ENCODE measurements at places on chromosomes 3 and 15.

DNA sequence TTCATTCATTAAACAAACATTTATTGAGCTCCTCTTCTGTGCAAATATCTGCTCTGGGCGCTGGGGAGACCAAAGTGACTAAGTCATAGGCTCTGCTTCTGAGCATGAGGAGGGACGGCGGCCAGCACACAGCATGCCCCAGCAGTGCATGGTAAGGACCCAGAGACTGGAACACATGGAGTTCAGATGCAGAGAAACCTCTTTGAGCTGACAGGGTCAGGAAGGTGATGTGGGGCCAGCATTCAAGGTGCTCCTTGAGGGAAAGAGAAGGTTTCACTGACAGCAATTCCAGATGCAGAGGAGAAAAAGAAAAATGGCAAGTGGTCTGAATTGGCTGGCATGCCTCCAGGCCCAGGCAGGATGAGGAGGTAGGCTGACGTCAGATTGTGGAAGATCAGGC lies 234.5 kb downstream of the UACA start:
- DNase-seq = no peak

DNA sequence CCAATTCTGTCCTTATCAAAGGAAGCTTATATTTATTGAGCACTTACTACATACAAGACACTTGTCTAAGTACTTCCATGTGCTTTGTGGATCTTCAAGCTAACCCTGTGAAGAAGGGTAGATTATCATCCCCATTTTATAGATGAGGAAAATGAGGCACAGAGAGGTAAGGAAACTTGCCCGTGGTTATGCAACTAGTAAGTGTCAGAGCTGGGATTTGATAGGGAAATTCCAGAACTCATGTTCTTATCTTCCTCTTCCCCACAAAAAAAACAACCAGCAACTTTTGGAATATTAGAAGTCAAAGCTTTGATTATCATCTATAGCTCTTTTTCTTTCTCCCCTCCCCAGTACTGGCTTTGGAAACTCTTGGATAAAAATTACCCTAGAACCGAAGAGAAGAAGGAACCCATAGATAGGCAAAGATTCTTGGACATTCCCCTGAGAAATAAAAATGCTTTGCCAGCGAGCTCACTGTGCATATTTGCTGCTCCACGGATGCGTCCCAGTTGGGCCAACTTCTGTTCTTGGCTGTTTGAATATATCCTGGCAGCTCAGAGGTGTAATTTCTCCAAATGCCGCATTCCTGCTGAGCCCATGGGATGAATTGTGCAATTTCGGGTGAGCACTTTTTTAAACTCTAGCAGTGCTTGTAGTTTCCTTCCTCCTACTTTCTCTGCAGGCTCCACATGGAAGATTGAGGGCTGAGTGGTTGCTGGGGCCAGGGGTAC lies 591.5 kb upstream of the CFAP20DC start:
- DNase-seq = no peak

- DNase-seq = no peak
Measured at GRCh38 chr15:42493679-42494078, 1.8 kb upstream of the SNAP23 start.

GRCh38 chr3:14725013-14725412 lies 50.1 kb downstream of the C3orf20 start:
- DNase-seq = no peak

DNA sequence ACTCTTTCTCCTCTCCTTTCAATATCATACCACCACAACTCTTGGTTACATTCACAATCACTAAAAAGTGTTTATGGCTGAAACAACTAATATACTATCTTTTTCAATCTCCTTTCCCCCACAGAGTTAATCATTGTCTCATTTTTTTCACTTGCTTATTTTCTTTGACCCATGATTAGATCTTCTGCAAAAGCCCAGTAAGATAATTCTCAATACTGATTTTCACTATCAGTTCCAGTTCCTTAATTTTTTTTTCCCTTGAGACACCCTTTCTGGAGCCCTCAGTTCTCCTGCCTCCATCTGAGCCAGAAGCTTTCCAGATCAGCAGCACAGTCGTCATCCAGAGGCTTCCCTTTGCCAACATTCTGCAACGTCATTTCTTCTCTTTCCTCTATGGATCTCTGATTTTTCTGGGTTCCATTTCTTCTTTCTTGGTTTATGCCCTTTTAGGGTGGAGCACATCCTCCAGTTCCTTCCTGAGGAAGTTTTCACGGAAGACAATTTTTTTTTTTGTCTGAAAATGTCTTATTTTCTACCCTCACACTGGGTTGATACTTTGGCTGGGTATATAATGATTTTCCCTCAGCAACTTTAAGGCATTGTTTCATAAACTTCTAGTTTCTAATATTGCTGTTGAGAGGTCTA lies 88.7 kb upstream of the C15orf39 start:
- DNase-seq = no peak

DNA sequence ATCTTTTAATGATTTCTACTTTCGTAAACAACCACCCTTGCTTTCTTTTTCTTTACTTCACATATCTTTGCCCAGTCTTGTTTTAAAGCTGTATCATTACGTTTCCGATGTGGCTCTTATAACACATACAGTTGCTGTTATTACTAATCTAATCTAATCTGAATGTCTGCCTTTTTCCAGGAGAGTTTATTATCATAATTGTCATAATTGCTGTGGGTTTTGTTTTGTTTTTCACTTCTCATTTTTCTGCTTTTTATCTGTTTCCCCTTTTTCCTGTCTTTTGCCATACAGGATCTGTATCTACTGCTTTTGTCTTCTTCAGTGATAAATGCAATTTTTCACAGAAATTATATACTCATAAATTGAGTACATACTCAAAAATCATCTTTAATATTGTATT lies 24.9 kb downstream of the HACL1 start:
- DNase-seq = no peak

- no peak for DNase-seq
Measured at GRCh38 chr15:70859998-70860397, 6.0 kb upstream of the LARP6 start.

- no peak for DNase-seq
Measured at GRCh38 chr3:134681522-134681900, 30.7 kb upstream of the KY start.

- no peak for DNase-seq
Measured at GRCh38 chr15:87973501-87974215, 282.9 kb downstream of the NTRK3 start.

DNA sequence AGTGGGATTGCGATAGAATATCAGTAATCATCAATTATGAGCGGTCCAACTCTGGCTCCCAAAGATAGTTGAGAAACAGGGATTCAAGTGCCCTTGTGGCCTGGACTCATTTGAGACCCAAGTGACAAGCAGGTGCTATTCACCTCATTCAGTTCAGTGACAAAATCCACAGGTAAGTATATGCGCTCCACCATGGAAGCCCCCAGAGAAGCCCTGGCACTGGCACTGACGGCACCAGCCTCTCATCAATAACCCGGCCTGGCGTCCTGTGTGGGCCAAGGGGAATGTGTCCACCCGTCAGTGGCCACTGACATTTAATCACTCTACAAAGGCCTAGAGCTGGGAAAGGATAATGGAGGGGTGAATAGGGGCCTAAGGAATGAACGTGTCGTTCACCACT lies 117.2 kb downstream of the ADCY5 start:
- DNase-seq = no peak

DNA sequence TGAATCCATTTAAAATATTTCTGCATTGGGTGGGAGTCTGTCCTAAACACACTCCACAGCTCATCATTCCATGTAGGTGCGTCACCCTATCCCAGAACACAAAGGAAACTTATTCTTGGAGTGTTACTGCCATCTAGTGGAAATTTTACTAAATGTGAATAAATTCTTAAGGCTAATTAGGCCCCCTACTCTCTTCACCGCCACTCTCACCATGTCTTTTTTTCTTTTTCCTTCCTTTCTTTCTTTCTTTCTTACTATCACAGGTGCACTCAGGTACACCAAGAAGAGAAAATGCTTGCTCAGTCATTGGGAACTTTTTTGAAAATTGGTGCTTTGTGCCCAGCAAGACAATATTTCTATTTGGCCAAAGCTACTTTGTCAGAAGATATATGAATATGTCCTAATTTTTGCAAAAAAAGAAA lies 26.4 kb upstream of the ATP8B4 start:
- no peak for DNase-seq

DNA sequence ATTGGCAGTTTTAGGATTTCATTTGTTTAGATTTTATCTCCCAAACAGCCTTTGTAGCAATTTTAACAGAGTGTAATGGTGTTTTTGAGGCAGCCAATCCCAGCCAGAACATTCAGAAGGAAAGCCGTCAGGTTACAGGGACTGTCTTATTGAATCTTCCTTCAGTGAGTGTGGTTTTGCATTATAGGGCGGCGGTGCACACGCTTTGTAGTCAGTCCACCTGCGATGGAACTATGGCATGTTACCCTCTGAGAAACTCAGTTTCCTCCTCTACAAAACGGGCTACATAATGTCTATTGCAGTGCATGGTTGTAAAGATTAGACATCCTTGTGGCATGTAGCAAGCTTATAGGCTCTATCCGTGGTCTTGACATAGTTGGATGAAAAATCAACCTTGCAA lies 1.0 kb downstream of the LRRC28 start:
- DNase-seq = no peak

- no peak for DNase-seq
Measured at GRCh38 chr3:155859859-155860258, 5.6 kb upstream of the SLC33A1 start.

- no peak for DNase-seq
Measured at GRCh38 chr3:61053781-61054496, 197.3 kb downstream of the FHIT start.

- DNase-seq = no peak
Measured at GRCh38 chr3:80405618-80406017, 637.8 kb upstream of the ROBO1 start.

DNA sequence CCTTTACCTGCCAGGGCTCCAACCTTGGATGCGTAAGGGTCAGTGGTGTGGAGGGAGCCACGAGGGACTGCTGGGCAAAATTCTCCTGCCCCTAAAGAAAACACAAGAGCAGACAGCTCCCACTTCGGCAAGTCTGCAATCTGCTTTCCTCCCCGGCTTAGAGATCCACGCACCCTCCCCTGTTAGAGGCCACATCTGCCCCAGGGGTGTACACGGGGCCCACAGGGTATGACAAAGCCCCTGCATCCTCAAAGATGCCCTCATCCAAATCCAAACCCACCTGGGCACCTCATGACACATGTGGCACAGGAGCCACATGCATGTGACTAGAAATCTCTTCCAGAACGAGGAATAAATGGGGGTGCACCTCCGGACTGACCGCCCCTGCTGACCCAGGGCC lies 25.5 kb downstream of the ZXDC start:
- no peak for DNase-seq

- DNase-seq = no peak
Measured at GRCh38 chr15:41647262-41647661, 12.9 kb upstream of the MGA start.

- DNase-seq = no peak
Measured at GRCh38 chr3:13299531-13300155, 120.5 kb downstream of the NUP210 start.

DNA sequence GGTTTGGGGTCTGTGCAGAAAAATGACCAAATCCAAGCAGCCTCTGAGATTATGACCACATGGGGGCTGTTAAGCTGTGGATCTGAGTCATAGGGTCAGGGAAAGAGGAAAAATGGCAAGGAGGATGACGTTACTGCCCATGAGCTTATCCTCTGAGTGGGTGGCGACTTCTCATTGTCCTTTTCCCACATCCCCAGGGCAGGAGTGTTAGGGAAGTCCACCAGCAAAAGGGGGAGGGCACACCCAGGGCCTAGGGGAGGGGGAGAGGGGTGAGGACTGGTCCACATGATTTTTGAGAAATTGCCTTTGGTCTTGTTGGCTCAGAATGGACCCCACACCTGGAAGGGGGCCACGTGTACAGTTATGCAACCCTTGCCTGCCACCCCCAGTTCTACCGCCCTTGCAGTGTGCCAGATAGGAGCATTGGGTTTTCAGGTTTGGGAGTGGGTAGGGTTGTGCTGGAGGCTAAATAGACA lies 2.6 kb downstream of the CD276 start:
- no peak for DNase-seq

DNA sequence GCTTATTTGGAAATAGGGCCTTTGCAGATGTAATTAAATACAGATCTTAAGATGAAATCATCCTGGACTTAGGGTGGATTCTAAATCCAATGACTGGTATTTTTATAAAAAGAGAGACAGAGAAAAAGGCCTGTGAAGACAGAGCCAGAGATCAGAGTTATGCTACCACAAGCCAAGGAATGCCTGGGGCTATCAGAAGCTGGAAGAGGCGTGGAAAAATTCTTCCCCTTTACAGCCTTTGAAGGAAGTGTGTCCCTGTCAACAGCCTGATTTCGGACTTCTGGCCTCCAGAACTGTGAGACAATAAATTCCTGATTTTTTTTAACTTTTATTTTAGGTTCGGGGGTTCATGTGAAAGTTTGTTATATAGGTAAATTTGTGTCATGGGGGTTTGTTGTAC lies 154.1 kb upstream of the CADPS start:
- no peak for DNase-seq

GRCh38 chr15:88257311-88258092 lies 963 bp upstream of the NTRK3 start:
- no peak for DNase-seq

- DNase-seq = no peak
Measured at GRCh38 chr3:133301194-133301593, 98.7 kb upstream of the BFSP2 start.

DNA sequence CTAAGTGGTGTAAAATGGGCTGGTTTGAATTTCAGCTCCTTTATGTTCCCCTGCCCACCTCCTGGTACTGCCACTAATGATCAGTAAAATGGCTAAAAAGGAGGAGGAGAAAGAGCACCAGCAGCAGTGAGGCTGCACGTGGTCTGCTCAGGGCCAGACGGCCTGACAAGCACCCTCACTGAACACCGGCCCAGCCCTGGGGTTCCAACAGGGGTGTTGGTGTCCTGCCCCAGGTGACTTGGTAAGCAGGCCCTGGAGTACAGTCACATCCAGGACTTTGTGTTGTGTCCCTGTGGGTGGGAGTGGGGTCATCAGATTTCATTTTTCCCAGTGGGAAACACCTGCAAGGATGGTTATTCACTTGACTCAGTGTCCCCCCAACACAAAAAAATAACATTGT lies 5.4 kb downstream of the BAHD1 start:
- no peak for DNase-seq

DNA sequence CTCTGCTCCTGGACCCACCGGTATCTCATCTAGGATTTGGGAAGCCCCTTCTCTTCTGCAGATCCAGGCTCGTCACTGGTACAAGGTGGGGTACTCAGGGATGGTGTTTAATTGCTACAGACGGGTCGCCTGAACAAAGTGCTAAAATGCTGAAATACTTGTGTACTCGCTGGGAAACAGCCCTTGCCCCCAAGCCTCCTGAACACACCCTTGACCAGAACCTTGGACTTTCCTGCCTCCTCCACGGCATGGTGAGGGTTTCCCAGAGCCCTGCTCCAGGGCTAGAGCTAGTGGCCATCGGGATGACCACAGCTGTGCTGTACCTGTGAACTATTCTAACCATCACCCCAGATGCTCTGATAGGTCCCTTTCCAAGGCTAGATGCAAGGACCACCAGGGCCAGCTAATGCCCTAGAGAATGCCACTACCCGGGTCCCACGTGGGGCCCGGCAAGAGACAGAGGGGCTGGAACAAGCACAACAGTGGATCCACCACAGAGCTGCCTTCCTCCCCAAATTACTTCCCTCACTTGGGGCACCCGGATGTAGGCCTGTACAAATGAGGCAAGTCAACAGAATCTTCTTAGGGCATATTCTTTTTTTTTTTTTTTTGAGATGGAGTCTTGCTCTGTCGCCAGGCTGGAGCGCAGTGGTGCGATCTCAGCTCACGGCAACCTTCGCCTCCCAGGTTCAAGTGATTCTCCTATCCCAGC lies 267.3 kb downstream of the FOXP1 start:
- DNase-seq = no peak

Measured in activated B cell treated with CpG ODN at 0.5 μM for 24 hours (primary cell).